ENCODE measurements at places on chromosomes 12 and 14. TPM values are rescaled to one million over a fixed set of nuclear protein-coding genes. Genes with fewer than 3 reads are reported as not detected.

MYL6 gene
- 673 TPM for total RNA-seq

- DNase-seq, result no peak
Observed at GRCh38 chr12:65055859-65056258, 65.2 kb downstream of the WIF1 start.

DNA sequence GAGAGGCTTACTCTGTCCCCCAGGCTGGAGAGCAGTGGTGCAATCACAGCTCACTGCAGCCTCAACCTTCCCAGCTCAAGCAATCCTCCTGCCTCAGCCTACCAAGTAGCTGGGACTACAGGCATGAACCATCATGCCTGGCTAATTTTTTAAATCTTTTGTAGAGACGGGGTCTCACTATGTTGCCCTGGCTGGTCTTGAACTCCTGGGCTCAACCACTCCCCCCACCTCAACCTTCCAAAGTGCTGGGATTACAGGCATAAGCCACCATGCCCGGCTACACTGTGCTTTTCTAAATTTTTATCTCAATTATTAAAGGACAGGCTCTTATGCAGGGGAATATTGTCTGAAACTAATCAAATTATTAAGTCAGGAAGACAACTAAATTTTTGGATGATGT, 44.6 kb downstream of the EML1 start:
- DNase-seq, result no peak

- no peak for DNase-seq
Observed at GRCh38 chr14:75306927-75307699, 28.5 kb downstream of the FOS start.

- DNase-seq, result no peak
Observed at GRCh38 chr12:1928439-1929121, 10.1 kb upstream of the CACNA2D4 start.

DNA sequence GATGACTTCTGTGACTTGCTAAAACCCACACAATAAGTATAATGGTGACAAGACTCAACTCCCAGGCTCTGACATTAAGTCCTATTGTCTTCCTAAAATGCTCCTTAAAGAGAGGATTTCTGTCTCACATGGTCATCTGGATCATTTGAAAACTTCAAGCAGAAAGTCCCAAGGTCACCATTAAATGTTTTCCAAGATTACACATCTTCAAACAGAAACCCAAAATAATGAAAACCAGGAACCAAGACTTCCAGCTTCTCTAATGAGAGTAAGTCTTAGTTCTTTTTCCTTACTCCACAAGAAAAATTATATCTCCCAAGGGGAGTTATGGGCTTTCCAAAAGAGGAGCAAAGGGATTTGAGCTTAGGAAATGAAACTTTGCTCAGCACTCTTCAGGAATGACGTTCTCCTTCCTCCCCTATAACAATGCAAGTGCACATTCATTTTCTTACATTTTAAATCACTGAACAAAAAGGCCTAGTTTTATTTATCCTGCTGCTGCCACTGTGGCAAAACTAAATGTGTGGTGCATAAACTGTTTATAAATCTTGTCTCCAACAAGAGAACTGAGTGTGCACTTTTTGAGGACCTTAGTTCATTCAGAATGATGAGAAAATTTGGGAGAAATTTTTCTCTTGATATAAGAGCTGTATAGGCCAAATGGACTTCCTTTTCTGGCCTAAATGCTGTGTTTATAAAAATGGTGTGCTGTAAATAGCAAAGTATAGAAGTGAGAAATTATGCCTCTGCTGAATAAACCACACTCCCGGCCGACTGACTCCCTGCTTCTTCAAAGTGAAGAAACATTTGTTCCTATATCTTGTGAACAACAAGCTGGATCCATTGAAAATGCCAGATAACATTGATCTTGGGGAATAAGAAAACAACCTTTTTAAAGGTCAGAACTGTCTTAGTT, 148.4 kb upstream of the PLEKHG7 start:
- no peak for DNase-seq

Data from Right ventricle myocardium inferior (tissue), 1 donor.